ENCODE measurements at places on chromosomes 12 and 14.

- DNase-seq: peak; percentile 62
Observed at GRCh38 chr14:76386944-76387782, 11.2 kb downstream of the ESRRB start.

GRCh38 chr12:94146166-94146936 lies 2.0 kb upstream of the PLXNC1 start:
- no peak for DNase-seq

GRCh38 chr12:14772946-14773345 lies 30.3 kb downstream of the WBP11 start:
- no peak for DNase-seq

DNA sequence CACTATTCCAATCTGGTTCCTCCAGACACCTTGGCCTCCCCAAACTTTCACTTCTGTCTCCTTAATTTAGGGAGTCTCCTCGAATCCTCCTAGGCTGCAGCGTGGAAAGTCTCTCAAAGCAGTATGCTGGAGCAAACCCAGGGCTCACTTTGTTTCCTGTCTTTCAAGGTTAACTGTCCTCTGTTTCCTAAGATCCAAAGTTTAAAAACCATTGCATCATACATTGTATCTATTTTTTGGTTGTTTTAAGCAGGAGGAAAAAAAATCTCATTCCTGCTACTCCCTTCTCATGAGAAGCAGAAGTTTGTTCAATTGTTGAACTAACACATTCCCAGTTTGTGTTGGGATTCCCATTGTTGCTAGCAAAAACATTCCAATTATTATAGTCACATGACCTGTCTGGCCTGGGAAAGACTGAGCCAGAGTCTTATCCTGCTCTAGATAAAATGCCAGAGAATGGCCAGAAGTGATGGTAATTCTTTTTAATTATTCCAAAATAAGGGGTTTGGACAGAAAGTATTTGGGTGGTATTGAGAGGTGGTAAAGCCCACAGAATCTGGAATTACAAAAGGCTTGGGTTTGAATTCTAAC lies 67.3 kb downstream of the HSPB8 start:
- no peak for DNase-seq

- DNase-seq: no peak
Observed at GRCh38 chr12:72293701-72294100, 21.5 kb downstream of the TRHDE start.

- no peak for DNase-seq
Observed at GRCh38 chr14:56173365-56173922, 55.2 kb downstream of the PELI2 start.

DNA sequence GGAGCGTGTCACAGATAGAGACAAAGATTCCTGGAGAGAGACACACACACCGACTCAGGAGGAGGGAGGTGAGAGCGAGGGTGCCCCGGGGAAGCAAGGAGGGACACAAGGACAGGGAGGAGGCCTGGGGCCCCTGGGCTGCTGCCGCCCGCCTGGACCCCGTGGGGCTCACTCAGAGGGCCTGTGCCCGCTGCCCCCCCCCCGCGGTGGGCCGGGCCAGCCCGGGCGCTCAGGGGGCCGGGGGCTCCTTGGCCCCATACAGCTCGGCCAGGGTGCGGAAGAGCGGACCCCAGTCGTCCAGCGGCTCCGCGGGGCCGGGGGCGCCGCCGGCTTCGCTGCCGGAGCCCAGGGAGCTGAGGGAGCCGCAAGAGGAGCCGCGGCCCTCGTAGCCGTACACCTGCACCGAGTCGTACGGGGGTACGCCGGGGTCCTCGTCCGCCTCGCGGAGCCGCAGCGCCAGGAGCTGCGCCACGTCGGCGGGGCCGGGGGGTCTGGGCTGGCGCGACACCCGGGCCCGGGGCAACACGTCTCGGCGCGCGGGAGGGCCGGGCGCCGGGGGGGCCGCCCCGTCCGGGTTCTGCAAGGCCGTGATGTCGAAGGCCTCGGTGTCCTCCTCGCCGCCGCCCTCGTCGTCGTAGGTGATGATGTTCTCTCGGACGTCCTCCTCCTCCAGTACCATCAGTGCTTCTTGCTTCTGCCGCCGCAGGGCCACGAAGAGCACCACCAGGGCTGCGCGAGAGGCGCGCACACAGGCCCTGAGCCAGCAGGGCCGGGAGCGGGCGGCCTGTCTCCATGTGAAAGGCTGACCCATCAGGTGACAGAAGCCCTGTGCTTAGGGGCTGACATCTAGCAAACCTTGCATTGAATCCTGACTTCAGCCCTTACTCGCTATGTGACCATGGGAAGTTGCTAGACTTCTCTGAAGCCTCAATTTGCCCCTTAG lies 6.0 kb downstream of the PSMB11 start:
- DNase-seq: no peak

DNA sequence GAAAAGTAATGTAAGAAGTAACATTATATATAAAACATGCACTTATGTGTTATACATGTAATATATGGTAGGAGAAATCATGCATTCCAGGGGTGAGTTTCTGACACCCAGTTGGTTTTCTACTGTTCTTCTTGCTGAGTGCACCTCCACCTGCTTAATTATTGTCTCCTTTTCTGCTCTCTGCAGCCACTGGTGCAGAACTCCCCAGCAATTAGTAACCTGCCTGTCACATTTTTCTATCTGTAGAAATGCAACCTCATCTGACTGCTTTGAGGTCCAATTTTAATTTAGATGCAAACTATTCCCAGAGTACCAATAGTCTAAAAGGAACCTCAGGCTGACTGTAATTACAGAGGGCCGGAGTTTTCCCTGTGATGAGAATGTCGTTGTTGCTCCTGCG lies 842.1 kb downstream of the AACS start:
- no peak for DNase-seq

- DNase-seq: no peak
Observed at GRCh38 chr14:51448831-51449670, 202.7 kb upstream of the FRMD6 start.

- no peak for DNase-seq
Observed at GRCh38 chr14:101950100-101950499, 14.3 kb upstream of the DYNC1H1 start.

DNA sequence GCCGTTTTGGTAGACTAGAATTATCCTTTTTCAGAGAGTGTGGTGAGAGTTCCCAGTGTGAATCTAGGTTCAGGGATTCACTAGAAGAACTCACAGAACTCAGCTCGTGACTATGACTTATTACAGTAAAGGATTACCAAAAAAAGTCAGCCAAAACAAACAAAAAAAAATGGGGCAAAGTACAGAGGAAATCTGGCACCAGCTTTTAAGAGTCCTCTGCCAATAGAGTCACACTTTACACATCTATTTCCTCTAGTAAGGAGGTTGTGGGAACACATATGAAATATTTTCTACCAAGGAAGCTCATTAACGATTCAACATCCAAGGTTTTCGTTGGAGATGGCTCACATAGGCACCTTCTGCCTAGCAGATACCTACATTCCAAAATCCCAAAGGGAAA lies 28.2 kb downstream of the TSPAN19 start:
- no peak for DNase-seq

DNA sequence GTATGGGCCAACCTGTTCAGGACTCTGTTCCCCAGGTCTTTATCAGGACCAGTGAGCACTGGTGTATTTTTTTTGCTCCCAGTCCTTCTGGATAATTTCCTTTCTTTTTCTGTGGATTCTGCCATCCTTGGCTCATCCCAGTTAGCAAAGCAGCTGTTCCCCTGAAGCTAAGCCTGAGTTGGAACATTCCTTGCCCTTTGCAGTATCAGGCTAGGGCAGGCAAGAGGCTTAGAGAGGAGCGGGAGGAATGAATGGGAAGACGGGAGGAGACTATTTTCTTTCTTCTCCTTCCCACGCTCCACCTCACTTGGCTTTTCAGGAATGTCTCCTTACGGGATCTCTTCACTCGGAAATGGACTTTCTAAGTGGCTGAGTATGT lies 29.2 kb downstream of the ERG28 start:
- DNase-seq: no peak

DNA sequence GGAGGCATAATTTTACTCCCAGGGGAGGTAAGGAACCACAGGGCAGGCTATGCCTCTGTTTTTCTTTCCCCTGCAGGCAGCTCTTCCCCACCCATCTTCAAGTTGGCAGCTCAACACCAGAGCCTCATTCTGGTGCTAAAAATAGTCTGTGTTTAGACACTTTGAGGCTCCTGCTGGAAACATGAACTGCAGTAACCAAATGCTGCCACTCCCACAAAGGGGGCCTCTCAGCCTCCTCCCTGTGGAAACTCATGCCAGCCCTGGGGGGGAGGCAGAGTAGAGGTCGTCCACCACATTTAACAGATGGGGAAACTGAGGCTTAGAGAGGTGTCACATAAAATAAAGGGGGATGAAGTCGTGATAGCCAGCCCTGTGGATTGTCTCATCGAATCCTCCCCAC lies 61.4 kb downstream of the WSCD2 start:
- no peak for DNase-seq

DNA sequence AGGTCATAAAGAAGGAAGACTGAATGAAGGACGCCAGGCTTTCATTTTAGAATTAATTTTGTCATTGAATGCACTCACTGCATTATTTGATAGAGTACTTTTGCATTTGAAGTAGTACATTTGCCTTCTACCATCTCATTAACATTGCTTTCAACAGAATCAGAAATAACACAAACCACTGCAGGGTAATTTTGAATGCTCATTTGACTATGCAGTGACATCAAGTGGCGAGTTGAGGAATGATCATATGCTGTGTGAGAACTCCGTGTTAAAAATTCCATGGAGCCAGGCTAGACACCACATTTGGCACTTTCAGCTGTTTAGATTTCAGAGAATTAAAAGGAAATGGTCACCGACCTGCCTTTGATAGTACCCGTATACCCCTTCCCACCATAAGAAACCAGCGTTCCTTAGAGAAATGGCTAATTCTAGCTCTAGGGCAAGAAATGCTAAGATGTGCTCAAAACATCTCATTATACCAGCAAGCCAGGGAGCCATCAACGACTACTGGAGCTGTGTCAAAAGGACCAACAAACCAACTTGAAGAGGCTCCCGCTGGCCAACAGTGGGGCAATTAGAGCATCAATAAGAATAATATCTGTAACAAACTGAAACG lies 16.5 kb downstream of the HEBP1 start:
- DNase-seq: peak; percentile 22

DNA sequence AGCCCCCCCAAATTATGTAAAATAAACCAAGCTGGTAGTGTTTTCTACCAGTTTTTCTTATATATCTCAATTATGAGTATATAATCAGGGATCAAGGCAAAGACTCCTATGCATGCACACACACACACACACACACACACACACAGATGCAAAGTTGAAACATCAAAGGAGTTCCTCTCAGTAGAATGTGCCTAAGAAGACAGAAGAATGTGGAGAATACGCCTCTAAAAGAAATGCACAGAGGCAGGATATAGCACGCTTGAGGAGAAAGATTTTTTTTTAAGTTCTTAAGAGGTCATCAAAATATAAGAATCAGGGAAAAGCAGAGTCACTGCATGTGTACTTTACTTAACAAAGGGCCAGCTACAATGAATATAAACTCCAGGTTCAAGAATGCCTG lies 138.2 kb upstream of the CLEC14A start:
- DNase-seq: no peak

DNA sequence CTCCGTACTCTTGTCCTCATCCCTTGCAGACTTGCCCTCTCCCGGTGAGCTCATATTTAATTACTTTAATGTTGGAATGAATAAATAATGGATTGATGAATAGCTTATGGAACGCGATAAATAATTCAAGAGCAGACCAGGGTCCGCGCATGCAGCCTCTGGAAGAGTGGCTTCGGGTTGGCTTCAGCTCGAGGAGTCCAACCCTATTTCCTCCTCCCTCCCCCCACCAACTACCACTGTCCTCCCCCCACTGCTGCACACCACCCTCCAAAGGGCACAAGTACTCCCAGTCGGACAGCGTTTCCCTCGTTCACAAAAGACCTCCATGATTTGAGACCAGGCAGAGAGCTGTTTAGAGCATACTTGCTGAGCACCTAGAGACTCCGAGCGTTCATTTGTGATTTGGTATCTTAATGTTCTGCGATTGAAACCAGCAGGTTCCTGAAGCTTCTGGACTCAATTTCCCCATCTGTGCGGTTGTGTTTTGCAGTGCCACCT lies 647 bp upstream of the SIX1 start:
- DNase-seq: peak; percentile 83

DNA sequence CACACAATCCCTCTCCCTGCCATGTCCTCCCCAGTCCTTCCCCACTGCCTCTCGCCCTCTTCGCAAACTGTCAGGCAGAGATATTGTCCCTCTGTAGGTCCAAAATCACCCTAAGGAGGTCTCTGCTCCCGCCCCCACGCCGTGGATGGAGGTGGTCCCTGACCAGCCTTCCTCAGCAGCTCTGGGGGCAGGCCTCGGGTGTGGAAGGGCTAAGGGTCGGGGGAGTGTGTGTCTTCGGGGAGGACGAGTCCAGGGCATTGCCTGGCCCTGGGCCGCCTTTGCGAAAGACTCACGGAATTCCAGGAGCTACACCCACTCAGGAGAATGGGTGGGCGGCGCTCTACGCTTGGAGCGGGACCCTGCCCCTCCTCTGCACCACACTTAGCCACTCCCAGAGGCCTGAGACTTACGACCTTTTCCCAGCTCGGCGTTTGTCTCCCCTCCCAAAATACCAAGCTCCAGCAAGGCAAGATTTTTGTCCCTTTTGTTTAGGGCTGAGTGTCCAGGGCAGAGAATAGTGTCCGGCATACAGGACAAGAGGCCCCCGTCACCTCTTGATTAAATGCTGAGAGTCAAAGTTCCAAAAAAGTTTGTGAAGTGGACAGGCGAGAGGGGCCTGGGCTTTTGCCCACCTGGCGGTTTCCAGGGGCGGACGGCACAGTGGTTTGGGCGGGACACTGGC lies 881 bp downstream of the PYGL start:
- no peak for DNase-seq

All from NCI-H1092 treated with DMSO at 0.1 percent for 48 hours (cell line).